Stimulated activated CD8-positive, alpha-beta memory T cell treated with anti-CD3 and anti-CD28 coated beads, Interleukin-15, amount 100 ng/mL, for 24 hours (primary cell): ENCODE measurements at places on chromosomes 3 and 15.

DNA sequence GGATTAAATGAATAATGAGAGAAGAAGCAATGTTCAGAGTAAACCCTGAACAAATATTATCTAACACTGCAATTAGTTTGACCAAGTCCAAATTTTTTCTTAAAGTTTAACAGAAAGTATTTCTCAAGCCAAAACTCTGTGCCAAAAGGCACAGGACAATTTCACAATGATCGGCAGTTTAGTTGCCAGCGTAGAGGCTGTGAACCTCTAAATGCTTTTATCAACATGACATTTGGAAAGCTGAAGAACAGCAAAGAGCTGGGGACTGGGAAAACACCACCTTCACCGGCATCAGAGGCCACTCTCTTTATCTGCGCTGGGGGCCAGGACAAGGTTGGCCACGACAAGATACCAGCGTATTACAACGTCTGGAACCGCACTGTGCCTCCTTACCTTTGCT, 125.6 kb downstream of the ADAMTS17 start:
- DNase-seq = no peak

- no peak for DNase-seq
Observed at GRCh38 chr3:38563886-38564270, 67.7 kb downstream of the EXOG start.

DNA sequence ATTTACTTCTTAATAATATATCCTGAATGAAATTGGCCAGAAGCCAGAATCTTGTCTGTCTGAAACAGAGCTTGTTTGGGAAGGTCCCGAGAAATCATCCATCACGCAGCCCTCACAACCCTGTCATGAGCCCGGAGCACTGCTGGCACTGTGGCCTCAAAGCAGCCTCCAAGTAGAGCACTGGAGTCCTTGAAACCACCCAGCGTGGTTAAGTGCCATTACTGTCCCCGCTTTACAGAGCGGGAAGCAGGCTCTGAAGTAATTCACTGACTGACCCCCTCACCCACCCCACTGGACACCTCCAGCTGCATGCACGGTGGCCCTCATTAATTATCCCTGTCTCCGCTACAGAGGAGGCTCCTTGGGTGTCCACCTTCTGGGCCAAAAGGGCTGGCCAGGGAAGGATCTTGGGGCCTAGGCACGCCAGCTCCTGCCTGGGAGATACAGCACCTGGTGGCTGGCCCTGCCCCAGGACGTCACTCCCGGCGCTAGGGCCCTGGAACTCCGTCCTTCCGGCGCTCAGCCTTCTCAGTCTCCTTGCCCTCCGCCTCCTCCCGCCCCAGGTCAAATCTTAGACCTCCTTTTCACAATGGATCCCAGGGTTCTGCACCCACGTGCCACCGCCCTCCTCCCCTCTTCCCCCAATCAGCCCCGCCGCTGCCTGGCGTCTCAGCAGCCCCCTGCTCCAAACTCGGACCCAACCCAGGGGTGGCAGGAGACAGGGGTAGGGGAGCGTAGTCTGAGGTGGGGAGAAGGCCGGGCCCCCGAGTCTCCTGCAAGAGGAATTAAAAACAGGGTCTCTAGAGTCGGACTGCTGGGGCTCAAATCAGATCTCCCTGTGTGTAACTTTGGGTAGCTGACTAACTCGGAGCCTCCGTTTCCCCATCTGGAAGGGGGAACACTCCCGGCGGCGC, 1.1 kb downstream of the TKT start:
- peak; percentile 10 for DNase-seq

DNA sequence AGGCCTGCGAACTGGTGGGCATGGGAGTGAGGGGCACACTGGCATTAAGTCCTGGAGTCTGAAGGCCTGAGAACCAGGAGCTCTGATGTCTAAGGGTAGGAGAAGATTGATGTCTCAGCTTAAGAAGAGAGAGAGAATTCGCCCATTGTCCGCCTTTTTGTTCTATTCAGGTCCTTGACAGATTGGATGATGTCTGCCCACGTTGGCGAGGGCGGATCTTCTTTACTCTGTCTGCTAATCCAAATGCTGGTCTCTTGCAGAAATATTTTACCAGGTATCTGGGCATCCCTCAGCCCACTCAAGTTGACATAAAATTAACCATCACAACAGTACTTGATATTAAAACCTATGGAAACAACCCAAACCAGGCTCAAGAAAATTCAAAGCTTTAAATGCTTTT, 44.1 kb downstream of the MAP6D1 start:
- DNase-seq = no peak

DNA sequence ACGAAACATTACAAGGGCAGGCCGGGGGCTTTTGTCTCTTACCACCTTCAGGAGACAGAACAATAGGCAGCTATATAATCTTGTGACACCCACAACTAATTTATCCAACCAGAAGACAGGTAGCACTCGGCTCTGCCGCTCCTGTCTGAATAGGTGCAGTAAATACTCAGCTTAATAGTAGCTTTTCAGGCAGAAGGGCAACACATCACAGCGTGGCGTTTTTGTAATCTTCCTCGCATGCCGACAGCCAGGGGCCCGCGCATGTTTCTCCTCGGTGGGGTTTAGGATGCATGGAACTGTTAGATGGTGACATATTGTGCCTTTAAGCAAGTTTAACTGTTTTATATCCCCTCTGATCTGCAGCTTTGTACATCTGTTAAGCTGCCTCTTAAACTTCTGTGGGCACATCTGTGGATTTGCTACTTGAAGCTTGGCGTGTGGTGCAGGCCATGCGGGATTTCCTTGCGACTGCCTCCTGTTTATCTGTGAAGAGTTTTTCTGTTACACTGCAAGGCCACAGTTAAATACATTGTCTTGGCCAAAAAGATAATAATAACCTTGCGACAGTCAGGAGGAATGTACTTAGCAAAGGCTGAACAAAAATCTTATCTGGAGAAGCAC, 123.2 kb upstream of the BNIP2 start:
- no peak for DNase-seq

GRCh38 chr15:78796510-78796909, 14.8 kb downstream of the ADAMTS7 start:
- no peak for DNase-seq

DNA sequence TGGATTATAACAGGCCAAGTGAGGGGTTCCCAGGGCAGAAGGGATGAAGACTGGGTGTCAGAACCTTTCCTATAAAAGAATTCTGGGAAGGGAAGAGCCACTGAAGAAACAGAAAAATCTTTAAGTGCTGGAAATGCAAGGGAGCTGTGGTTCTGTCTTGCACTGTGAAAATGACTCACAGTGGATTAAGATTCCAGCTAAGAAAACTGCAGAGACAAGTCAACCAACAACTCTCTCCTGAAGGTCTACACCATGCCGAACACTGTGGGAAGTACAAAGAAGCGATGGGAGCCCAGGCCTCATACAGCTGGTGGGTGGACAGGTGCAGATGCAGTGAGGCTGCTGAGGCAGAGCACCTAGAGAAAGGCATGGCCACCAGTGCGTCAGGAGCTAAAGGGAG, 27.7 kb downstream of the ZDHHC3 start:
- DNase-seq = no peak

- no peak for DNase-seq
Observed at GRCh38 chr3:43779850-43780249, 89.1 kb downstream of the ABHD5 start.

GRCh38 chr3:187943677-187944389, 198.6 kb upstream of the BCL6 start:
- no peak for DNase-seq

DNA sequence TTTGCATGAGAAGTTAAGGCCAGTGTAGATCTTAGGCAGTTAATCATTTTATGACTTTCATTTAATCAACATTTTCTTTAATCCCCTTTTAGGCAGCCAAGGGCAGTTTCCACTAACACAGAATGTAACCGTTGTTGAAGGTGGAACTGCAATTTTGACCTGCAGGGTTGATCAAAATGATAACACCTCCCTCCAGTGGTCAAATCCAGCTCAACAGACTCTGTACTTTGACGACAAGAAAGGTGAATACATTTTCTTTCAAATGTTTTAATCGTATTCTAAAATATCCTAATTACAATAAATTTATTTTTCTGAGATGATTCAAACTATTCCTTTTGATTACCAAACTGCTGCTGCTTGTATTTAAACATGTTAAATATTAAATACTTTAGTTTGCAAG, 843.2 kb downstream of the CADM2 start:
- DNase-seq = no peak

DNA sequence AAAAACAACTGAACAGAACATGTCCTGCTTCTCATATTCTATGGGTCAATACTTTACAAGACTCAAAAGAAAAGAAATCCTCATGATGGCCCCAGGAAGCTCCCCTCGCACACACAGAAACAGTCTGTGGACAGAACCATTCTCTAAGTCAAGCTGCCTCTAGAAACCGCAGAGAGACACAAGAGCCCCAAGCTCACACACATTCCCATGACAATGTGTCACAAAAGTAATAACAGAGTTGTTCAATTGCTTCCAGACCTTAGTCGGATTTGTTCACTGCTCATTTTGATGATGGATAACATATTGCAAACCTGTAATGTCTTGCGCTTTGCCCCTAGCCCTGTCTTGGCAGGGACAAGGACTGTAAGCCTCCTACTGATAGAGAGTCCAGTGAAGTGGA, 60.9 kb downstream of the UMPS start:
- no peak for DNase-seq

GRCh38 chr3:186411994-186412393, 50.0 kb upstream of the DGKG start:
- DNase-seq = no peak

GRCh38 chr3:128554465-128555097, 61.6 kb upstream of the GATA2 start:
- no peak for DNase-seq

- no peak for DNase-seq
Observed at GRCh38 chr3:48189321-48189720, 1.1 kb upstream of the CDC25A start.

GRCh38 chr3:174462916-174463315, 396.2 kb upstream of the NAALADL2 start:
- no peak for DNase-seq

DNA sequence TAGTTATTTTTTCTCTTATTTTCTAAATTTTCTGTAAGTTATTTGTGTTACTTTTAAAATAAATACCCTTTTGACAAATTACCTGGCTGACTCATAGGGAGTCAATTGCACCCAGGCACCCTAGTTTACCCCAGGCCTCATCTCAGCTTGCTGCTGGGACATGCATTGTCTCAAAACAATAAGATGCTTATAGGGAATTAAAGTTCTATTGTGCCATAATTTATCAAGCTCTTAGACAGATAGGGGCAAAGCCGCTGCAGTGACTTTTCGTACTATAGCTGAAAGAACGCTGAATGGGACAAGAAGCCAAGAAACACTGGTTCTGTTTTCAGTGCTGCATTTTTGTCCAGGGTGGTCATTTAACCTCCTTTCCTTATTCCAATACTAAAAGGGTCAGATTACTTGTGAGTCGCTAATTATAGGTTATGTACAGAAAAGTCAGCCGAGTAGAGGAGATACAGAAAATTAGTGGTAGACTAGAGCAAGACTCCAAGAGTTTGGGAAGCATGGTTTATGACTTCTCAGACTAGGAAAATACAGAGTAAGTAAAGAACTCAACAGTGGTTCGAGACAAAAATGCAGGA, 50.3 kb downstream of the EXD1 start:
- DNase-seq = no peak

- no peak for DNase-seq
Observed at GRCh38 chr3:133905376-133905775, 9.7 kb upstream of the RAB6B start.

- no peak for DNase-seq
Observed at GRCh38 chr3:121809249-121809648, 25.6 kb downstream of the IQCB1 start.

- no peak for DNase-seq
Observed at GRCh38 chr15:75232252-75232813, 25.8 kb upstream of the GOLGA6C start.

DNA sequence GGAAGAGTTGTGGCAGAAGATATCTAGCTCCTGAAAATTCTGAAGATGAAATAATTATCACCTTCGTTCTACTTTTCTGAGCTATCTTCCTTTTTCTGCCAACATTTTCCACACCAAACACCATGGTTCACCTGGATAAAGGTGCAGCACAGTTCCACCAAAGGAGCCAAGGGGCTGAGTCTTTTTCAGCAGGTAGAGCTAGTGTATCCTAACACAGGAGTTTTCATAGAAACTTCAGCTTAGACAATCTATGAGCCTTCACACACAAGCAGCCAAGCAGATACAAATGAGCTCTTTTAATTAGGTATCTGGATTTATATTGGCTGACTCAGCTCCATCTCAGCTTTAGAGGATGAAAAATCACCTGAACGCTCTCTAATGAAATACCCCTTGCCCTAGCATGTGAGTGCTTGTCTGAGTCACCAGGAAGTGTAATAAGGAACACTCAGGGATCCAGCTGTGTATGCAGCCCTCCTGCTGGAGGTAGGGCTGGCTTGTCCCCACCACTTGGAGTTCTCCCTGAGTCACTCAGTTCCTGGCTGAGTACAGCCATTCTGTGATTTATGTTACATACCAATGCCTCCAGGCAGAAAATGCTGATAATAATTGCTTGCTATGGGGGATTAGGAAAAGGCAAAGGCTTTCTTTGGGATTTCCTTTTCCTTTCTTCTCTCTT, 385.7 kb downstream of the LSAMP start:
- DNase-seq = no peak

- no peak for DNase-seq
Observed at GRCh38 chr3:122365073-122365472, 18.0 kb downstream of the MIX23 start.

GRCh38 chr3:13950042-13950441, 70.2 kb upstream of the WNT7A start:
- DNase-seq = no peak

GRCh38 chr3:66039590-66039887, 821 bp upstream of the MAGI1 start:
- no peak for DNase-seq

GRCh38 chr3:117165601-117166051, 456.0 kb downstream of the TUSC7 start:
- DNase-seq = no peak

GRCh38 chr3:89360156-89360555, 252.7 kb downstream of the EPHA3 start:
- DNase-seq = no peak

- no peak for DNase-seq
Observed at GRCh38 chr3:107727102-107727501, 204.3 kb downstream of the BBX start.

GRCh38 chr15:60673918-60674558, 195.1 kb upstream of the ICE2 start:
- DNase-seq = peak; percentile 14

DNA sequence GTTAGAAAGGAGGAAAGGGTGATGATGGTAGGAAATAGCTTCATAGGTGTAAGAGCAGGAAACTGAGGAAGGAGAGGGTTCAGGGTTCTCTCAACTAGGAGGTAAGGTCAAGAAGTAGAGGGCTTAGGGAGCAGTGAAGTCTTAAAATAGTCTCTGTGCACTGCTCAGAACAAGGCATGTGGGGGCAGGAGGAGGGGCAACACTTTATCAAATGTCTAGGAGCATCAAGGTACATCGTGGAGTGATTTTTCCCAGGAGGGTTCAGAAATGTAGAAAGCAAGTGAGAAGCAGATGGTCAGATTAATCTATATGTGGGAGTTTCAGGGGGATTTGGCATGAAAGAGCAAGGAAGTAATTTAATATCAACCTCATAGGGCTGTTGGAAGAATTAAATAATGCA, 58.8 kb downstream of the TNIK start:
- DNase-seq = no peak
